ENCODE measurements at places on chromosomes 7 and 10. TPM values are rescaled to one million over a fixed set of nuclear protein-coding genes. Genes with fewer than 3 reads are reported as not detected.

DNA sequence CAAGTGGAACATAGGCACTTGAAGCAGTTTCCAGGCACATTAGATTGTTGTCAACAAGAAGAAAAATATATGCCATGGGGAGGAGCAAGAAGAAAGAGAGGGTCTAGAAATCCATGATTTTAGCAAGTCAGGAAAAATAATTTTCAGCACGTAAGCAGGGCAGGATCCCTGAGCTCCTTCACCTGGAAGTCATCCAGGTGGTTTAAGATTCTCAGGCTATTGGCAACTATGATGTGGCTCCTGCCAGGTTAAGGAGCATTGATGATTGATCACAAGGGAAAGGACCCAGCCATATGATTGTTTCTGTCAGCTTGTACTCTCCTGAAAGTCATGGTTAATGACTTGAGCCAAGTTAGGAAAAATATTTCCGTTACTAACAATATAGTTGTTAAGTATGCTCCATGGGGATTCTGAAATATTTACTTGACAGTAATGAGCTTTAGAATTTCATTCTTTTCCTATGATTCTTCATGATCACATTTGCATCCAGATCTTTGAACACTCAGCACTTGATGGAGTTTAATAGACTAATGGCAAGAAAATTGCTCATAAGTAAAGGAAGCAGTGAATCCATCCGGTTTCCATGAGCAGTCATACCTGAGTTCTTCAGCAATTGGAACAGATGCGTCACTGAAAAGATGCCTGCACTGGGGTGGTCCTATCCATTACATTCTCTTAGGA is 209.1 kb downstream of the BICC1 start:
- no peak for DNase-seq

GRCh38 chr7:128933180-128933891 is 4.4 kb upstream of the IRF5 start:
- DNase-seq, result no peak

Gene ZNF777
- 12.4 TPM for polyA plus RNA-seq

DNA sequence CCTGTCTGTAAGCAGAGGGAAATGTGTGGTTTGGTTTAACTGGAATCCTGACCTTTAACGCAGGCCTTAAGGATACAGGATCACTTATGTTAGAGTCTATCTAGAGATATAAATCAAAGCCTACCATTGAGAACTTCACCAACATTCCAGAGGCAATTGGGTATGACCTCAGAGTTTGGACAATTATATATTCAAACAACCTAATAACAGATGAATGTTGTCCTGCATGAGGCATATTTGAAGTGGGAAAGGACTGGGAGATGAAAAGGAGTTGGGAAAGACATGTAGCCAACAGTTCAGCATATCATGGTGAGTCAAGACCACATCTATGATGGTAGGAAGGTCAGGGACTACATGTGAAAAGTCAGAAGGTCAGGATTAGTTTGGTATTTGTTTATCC is 274.2 kb downstream of the DOCK4 start:
- no peak for DNase-seq

DNA sequence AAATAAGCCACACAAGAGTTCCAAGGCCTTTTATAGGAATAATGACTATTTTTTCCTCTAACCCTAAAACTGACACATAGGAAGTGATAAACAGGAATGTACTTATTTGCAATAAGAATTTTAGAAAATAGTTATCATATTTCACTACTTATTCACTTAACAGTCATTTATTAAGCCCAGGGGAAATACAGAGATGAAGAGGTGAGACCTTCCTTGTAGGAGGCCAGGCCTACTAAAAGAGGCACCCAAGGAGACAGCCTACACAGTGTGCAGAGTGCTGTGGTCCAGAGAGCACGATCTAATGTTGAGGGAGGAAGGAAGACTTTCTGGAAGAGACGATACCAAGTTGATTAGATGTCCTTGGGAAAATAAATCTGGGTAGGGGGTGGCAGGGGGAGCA is 45.0 kb upstream of the PPP1R3C start:
- DNase-seq, result no peak

GRCh38 chr7:121198502-121198901 is 130.3 kb upstream of the WNT16 start:
- no peak for DNase-seq

GRCh38 chr10:108598320-108598695 is 1325.0 kb downstream of the XPNPEP1 start:
- no peak for DNase-seq

GRCh38 chr10:74104480-74104879 is 46.1 kb downstream of the AP3M1 start:
- no peak for DNase-seq

Gene SEMA3E
- polyA plus RNA-seq, result 1.9 TPM

Gene MNX1
- polyA plus RNA-seq, result not detected

DNA sequence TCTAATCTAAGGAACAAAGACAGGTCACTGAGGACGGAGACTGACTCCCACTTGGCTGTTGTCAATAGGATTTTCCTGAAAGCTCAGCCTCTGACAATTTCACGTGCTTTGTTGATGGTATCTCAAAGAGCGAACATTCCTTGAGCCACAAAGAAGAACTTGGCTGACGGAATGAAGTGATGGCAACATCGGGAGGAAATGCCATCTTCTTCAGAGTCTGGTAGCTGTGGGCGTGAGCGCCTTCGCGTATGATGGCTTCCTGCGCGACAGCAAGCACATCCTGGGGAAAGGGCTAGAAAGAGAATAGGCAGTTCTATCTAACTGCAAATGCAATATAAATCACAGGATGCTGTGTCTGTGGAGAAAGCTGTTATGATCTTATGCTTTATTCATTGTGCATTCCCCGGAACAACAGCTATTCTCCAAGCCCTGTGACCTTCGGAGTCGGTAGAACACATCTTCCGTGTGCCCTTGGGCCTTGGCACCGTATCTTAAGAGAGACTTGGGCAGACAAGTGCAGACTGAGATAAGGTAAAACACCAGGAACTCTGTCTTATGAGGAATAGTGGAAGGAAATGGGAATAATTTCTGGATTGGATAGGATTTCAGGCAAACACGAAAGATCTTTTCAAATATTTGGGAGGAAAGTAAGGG is 19.6 kb upstream of the GTPBP4 start:
- DNase-seq, result no peak

DNA sequence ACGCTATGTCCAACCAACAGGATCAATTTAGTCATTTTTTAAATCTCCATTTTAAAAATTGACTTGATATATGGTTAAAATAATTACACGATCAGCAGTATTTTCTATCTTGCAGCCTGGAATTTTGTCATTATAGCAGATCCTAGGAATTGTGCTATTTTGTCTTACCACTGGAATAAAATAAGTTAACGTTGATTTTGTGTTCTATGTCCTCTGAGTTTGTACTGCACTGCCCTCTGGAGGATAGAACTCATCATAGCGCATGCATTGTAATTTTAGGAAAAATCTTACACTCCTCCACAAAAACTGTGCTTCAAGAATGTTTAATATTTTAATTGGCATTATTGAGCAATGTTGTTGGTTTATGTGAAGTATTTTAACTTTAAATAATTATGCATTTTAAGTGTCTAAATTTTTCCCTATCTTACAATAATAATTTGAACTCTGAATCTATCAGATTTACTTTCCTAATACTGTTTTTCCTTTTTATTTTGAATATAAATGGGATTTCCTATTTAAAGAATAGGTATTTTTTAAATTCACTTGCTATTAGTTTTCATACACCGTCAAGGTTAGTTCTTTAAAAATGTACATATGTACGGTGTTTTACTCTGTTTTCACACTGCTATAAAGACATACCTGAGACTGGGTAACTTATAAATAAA is 220.1 kb downstream of the PPP1R3A start:
- DNase-seq, result peak; percentile 13

Gene SEPHS1
- 111 TPM for polyA plus RNA-seq

DNA sequence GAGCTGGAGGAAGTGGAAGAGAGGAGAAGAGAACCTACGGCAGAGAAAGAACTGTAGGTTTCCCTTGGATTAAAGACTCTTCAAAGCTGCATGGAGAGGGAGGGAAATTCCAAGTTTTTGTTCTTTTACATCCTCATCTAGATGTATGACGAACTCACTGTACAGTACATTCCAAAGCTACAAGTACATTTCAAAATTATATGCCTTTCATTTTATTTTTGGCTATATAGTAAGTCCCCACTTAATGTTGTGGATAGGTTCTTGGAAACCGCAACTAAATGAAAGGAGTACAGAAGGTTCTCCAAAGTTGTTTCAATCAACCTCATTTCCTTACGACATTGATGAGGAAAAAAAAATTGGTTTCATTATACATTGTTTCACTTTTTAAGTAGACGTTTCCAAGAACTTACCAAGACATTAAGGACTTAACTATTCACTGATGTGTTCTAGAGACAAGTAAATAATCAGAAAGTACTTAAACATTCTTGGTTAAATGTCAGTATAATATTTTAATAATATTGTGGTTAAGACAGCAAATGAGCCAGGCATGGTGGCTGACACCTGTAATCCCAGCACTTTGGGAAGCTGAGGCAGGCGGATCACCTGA is 16.1 kb upstream of the JMJD1C start:
- DNase-seq, result no peak

DNA sequence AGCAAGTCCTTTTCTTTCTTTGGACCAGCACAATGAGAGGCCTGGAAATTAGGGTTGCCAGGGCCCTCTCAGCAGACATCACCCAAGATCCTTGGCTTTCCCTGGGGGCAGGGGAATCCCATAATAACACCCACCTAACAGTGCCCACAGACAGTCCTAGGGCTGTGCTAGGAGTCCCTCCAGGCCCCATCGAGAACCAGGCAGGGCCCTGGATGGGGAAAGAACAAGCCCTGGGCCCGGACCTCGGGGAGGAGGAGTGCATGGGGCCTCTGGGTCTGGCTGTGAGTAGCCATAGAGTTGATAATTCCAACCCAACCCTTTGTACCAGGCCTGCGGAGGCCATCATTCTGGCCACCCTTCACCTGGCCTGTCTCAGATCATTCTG is 201.2 kb upstream of the ZMIZ1 start:
- DNase-seq, result no peak

- no peak for DNase-seq
Observed at GRCh38 chr10:23191764-23192711, at the start of gene PTF1A. Gene PTF1A, plus strand, starts transcription at chr10:23192312. Its CDS starts 219 bp downstream, at chr10:23192531.

GRCh38 chr10:123354521-123354920 is 200.3 kb downstream of the BUB3 start:
- no peak for DNase-seq

GRCh38 chr10:17781856-17782255 is 27.3 kb upstream of the MRC1 start:
- DNase-seq, result no peak

Gene MAPK8
- 77.2 TPM for polyA plus RNA-seq

DNA sequence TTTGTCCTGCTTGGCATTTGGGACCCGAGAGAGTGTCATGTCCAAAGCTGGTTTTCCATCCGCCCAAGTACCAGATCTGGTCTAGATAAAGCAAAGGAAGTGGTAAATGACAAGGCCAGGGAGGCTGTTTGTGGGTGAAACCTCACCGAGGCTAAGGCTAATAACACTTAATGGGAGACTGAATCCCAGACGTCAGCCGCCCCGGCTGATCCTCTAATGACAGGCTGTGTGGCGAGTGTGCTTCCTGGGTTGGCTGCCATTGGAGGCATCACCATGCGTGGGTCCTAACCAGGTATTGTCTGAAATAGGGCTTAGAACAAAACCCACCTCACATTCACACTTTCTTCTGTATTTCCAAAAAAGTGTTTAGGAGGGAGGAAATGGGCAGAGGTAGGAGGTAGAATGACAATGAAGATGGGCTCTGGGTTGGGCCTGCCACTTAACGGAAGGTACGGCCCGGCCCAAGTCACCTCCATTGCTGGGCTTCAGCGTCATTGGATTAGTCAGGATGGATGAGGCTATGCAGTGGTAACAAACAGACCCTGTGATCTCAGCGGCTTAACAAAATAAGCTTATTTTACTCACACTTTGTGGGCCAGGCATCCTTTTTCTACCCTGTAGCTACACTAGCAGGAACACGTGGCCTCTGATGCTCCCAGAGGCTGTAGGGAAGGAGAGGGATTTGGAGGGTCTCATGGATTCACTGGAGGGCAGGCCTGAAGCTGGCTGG is 59.7 kb downstream of the PROSER2 start:
- no peak for DNase-seq

Gene MINDY3
- polyA plus RNA-seq, result 38.3 TPM

Gene SUGCT
- polyA plus RNA-seq, result 12.9 TPM

DNA sequence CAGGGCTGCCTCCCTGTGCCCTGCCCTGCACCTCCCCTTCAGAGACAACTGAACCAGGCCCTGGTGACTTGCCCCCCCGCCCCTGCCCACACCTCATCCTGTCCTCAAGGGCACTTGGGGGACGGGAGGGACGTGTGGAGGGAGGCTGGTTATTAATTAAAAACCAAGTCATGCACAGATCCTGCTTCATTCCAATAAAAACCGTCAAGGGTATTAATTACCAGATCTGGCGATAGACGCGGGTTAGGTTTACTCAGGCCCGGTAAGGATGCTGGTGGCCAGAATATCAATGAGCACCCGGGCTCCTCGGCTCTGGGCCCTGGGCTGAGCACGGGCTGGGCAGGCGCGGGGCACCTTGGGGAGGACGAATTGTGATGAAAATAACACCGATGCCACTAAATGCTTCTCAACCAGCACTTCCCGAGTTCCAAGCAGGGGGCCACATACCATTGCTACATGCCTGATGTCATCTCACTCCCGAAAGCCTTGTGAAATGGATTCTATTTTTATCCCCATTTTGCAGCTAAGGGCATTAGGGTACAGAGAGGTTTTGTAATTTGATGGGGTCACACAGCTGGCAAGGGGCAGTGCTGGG is 24.5 kb upstream of the GTF2IRD1 start:
- DNase-seq, result peak; percentile 58

Gene TMEM270
- polyA plus RNA-seq, result 0.21 TPM

GRCh38 chr10:11270135-11270857 is 252.6 kb downstream of the CELF2 start:
- DNase-seq, result peak; percentile 78

Gene CALHM1
- 0.06 TPM for polyA plus RNA-seq

- no peak for DNase-seq
Observed at GRCh38 chr7:46156086-46156485, 235.0 kb upstream of the IGFBP3 start.

Gene MYOZ1
- polyA plus RNA-seq, result 4.8 TPM

DNA sequence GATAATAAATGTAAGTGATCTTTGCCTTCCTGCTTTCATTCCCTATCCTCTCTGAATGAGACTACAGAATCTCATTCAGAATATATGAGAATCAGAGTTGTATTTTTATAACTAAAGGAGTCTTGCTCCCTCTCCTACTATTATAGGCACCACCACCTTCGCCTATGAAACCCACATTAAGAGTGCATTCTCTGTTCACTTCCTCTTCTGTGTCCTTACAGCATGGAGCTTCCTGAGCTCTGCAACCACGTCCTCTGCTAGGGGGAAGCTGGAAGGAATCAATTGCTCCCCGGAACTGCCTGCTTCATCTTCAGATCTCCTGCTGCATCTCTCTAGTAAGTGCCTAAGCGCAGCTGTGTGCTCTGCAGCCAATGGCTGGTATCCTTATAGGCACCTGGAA is 820.7 kb downstream of the GRID1 start:
- no peak for DNase-seq
